ENCODE measurements at places on chromosomes 5 and 9. TPM values are rescaled to one million over a fixed set of nuclear protein-coding genes. Genes with fewer than 3 reads are reported as not detected.

The TAF11L10 gene
- total RNA-seq = not detected

The PCA3 gene
- 0.26 TPM for total RNA-seq

The TRIM14 gene
- total RNA-seq = 0.94 TPM

The CENPK gene
- 2.1 TPM for total RNA-seq

The SHB gene
- total RNA-seq = 11.5 TPM

The ANKDD1B gene
- total RNA-seq = 0.95 TPM

Data from bronchial smooth muscle cell (primary cell).